ENCODE measurements at places on chromosomes 4 and X.

DNA sequence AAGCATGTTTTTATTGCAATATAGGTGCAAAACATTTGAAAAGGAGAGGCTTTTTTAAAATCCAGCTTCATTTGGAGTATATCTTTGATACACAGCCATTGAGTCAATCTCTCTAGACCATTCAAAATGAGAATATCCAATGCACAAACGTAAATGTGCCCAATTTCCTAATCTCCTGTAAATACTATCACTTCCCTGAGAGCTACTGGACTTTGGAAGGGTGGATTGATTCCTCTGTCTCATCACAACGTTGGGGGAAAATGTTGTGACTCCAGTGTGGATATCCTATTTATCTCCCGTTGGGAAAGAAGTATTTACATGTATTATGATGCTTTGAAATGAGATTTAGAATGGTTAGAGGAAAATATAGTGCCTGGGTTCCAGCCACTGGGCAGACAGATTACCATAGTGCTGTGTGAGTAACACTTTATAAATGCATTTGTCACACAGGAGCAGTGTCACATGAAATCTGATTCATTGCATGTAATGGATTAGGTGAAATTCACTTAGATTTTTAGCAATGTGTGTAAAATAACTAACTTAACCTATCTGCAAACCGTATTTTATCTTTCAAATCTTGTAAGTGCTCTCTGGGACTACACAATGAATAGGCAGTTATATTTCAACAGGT is 64.4 kb upstream of the VCX3A start:
- DNase-seq = no peak

- no peak for DNase-seq
These were observed 53.5 kb downstream of the PAGE2 start for GRCh38 chrX:55142206-55142918.

DNA sequence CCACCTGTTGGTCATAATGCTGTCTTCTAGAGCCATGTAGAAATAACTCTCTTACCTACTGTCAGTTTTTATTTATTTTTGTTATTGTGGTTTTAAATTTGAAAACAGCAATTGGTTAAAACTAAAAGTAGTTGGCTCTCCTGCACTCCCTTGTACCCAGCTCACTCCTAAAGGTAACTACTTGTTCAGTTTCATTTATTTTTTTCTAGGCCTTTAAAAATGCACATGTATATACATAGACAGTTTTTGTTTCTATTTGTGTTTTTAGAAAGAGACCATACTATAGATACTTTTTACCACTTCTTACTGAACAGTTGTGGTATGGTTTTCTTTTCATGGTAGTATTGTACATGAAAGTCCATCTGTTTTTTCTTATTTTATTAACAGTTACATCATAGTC is 16.8 kb downstream of the SMAD1 start:
- no peak for DNase-seq

DNA sequence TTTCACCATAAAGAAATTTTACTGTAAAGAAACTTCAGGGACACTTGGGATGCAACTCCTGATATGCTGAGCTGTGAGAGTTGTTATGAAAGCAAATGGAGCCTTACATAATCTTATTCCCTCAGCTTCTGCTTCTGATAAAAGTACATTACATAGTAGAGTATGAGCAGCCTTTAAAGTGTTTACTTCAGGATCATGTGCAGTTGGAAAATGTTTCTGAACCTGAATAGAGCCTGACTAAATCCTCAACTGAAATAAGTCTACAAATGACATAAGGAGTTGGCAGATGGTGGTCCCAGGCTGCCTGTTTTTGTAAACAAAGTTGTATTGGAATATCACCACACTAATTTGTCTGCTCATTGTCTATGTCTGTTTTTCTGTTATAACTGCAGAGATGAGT is 19.3 kb downstream of the RASSF6 start:
- DNase-seq = no peak

GRCh38 chr4:41057467-41057866 is 156.9 kb downstream of the APBB2 start:
- DNase-seq = no peak

DNA sequence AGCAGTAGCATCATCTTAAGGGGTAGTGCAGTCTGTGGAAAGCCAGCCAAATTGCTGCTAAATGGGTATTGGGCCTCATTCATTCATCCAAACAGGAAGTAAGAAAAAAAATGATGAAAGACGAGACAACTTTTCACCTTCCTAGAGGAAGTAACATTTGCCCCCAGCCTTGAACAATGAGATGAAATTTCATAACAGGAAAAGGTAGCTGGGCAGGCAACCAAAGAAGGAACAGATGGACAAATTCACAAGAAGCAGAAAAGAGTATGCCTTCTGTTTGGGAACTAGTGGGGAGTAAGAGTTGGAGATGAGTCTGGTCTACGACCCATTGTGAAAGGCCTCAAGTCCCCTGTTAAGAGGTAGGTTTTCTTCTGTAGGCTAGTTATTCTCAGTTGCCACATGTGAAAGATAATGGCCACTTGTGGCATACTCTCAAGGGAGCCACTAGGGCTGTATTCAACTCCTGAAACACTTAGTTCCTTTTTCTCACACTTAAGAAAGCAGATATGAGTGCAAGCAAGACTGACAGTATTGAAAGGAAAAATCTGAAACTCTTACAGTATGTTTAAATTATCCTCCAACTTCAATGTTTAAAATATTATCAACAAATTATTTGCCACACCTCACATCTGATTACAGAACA is 190.4 kb downstream of the AR start:
- no peak for DNase-seq

DNA sequence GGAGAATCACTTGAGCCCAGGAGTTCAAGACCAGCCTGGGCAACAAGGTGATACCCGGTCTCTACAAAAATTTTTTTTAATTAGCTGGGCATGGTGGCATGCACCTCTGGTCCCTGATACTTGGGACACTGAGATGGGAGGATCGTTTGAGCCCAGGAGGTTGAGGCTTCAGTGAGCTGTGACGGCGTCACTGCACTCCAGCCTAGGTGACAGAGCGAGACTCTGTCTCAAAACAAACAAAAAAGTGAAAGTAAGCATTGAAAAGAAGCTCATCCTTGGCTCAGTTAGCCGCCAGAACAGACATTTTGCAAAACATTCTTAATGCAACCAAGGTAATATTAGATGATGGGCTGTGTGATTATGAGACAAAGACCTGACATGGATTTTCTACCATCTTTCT is 223.3 kb upstream of the VCX3A start:
- DNase-seq = no peak

- no peak for DNase-seq
These were observed 42.0 kb downstream of the CENPE start for GRCh38 chr4:103156106-103156505.

Measured in ecto neural progenitor cell (in vitro differentiated cells).